SW 1271 (cell line): ENCODE measurements at places on chromosomes 7 and 10.

GRCh38 chr10:119253433-119254174 lies 46.2 kb downstream of the GRK5 start:
- peak; percentile 21 for DNase-seq

GRCh38 chr7:98232799-98233198 lies 19.2 kb downstream of the TECPR1 start:
- DNase-seq = no peak

- DNase-seq = no peak
Measured at GRCh38 chr7:132577206-132578049, 1.2 kb upstream of the PLXNA4 start.

DNA sequence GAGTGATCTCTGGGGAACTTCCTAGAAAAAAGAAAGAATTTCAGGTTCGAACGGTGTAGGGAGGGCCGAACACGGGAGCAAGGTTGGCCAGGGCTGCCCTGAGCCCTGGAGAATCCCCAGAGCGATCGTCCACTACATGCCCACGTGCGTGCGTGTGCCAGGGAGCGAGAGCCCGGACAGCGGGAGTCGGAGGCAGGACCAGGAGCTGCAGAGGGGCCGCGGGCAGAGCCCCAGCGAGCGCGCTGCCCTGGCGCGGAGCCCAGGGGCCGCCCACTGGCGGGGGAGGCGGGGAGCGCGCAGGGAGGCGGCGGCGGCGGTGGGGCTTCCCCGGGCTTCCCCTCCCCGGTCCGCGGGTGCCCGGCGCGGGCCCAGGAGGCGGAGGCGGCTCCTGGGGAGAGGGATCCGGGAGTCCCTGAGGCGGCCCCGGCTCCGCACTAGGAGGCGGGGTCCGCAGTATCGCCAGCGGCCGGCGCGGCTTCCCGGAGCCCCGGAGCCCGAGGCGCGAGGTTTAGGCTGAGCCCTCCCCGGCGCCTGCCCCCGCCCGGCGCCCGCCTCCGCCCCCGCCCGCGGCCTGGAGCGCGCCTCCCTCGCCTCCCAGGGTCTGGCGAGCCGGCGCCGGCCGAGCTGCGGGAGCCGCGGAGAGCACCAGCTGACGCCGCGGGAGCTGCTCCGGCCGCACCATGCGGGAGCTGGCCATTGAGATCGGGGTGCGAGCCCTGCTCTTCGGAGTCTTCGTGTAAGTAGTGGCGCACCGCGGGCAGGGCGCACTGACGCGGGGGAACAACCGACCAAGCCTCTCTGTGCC lies at the start of gene PLPP4:
Gene PLPP4, plus strand, starts transcription at position 602 of the 805 bp plus-strand sequence. Its CDS starts 79 bp downstream, at position 681.
- peak; percentile 4 for DNase-seq

DNA sequence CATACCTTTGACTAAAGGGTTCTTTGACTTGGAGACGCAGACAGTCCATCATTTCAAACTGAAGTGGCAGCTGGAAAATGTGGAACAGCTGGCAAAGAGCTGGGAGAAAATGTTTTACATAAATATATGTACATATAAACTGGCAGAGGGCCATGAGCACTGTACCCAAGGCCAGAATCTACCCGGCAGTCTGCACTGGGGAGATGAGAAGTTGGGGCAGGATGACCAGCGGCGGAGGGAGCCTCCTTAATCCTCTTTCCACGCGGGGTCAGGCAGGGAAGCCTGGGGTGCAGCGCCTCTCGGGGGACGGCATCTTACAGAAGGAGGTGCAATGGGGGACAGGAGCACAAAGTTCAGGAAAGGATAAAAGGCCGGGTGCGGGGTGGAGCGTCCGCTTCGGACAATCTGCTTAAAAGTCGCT lies 1.3 kb downstream of the GLI3 start:
- DNase-seq = no peak

GRCh38 chr7:98294798-98295382 lies 13.4 kb downstream of the BRI3 start:
- no peak for DNase-seq

- DNase-seq = no peak
Measured at GRCh38 chr7:85103357-85103756, 83.5 kb downstream of the SEMA3D start.

GRCh38 chr7:13411151-13411550 lies 578.3 kb downstream of the ETV1 start:
- no peak for DNase-seq

DNA sequence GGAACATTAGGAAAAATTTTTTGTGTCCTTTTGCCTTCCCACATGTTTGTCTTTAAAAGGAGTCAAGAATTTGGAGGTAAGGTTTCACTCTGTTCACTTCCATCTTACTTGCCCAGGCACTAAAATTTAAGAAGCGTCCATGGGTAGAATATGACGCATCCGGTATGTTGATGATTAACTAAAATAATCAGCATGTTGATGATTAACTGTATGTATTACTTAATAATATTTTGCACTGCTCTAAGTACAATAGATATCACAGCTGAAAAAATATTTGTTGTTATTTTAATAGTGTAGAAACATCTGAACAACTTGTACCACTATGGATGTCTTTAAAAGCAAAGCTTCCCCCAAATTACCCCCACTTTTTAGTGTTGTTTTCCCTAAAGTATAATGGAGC lies 11.5 kb downstream of the ANKRD22 start:
- no peak for DNase-seq

- no peak for DNase-seq
Measured at GRCh38 chr7:1163121-1163520, 3.1 kb upstream of the ZFAND2A start.

DNA sequence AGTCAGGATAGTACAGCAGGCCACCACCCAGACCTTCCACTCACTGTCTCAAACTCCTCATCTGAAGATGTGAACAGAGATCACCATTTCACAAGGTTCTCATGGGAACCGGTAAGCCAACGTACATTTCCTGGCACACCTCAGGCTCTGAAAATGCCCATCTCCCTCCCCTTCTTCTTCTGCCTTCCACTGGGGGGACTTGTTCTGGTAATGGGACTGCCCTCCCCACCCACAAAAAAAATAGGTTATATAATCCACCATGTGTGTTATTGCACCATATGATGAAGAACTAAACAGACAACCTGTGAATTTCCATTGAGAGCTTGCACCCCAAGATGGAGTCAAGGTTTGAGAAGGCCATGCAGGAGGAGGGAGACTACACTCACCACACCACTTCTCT lies 42.1 kb upstream of the IKZF1 start:
- DNase-seq = no peak

DNA sequence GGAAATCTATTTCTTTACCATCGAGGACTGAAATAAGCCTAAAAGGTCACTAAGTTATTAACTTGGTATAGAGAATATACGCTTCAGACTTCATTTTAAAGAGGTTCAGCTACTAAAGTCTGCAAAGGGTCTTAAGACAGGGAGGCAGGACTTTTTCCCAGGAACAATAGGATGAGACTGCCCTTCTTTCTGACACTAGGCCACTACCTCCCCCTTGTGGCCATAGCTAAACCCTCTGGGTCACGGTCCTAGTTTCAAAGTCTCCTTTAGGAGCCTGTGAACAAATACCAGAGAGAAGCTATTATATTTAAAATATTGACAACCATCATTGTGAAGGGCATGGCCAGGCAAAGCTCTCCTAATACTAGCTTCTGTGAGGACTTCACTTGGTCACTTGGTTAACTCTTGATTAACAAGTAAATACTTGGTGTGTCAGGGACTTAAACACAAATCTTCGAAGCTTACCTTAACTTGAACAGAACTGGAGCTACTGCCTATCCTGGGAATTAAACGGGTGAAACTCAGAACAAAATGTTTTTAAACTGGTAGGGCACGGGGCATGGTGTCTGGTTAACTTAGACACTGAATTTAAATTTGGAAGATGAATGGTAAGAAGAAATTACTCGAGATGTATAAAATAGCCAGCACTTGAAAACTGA lies 75.6 kb downstream of the CCDC6 start:
- no peak for DNase-seq

GRCh38 chr10:114026189-114027040 lies 17.3 kb upstream of the ADRB1 start:
- peak; percentile 93 for DNase-seq

- no peak for DNase-seq
Measured at GRCh38 chr10:91907033-91907594, 2.2 kb downstream of the FGFBP3 start.

- DNase-seq = peak; percentile 20
Measured at GRCh38 chr7:66741710-66742049, 1.1 kb downstream of the RABGEF1 start.

DNA sequence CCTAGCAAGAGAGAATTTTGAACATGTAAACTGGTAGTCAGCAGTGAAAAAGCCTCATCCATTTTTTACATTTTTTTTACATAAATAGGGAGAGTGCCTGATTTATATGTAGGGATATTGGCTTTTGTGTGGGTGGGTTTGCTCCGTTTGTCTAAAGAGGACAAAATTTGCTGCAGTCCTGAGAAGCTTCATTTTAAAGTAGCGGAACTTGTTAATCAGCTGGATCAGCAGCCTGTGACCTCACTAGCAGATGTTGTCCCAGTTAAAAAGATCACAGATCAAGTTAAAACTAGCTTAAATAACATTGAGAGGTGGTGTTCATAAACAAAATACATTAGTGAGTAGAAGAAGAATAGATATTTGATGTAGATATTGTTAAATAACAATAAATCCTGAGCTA lies 2.6 kb downstream of the ATRNL1 start:
- DNase-seq = no peak

DNA sequence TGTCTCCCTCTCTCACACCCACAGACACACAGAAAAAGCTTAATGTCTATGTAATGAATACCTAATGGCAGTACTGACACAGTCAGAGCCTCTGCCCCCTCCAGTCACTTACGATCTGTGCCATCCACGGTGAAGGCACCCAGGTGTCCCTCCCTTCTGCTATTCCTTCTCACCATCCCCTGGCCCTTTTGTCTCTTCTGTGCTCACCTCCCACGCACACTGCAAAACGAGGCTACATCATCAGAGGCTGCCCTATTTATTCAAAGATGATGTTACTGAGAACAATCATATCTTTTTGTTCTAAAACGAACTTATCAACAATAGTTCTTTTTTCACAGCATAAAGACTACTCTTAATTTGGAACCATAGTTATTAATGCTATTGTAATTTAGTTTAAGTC lies 246.9 kb upstream of the MKLN1 start:
- DNase-seq = no peak

GRCh38 chr10:20162123-20162522 lies 345.9 kb downstream of the PLXDC2 start:
- DNase-seq = no peak

GRCh38 chr10:51687296-51687695 lies 12.1 kb downstream of the CSTF2T start:
- no peak for DNase-seq

GRCh38 chr10:47098238-47098637 lies 187.0 kb downstream of the PTPN20 start:
- DNase-seq = no peak

GRCh38 chr10:121138112-121138860 lies 287.1 kb downstream of the WDR11 start:
- no peak for DNase-seq

- DNase-seq = no peak
Measured at GRCh38 chr10:104824380-104825006, 183.4 kb downstream of the SORCS3 start.

- DNase-seq = no peak
Measured at GRCh38 chr10:28738200-28738599, 60.9 kb downstream of the BAMBI start.

GRCh38 chr10:89454561-89455347 lies 40.4 kb downstream of the IFIT5 start:
- no peak for DNase-seq

- peak; percentile 4 for DNase-seq
Measured at GRCh38 chr10:95208702-95209391, 14.8 kb downstream of the ACSM6 start.

- no peak for DNase-seq
Measured at GRCh38 chr7:76217942-76218566, 16.4 kb downstream of the SRRM3 start.

DNA sequence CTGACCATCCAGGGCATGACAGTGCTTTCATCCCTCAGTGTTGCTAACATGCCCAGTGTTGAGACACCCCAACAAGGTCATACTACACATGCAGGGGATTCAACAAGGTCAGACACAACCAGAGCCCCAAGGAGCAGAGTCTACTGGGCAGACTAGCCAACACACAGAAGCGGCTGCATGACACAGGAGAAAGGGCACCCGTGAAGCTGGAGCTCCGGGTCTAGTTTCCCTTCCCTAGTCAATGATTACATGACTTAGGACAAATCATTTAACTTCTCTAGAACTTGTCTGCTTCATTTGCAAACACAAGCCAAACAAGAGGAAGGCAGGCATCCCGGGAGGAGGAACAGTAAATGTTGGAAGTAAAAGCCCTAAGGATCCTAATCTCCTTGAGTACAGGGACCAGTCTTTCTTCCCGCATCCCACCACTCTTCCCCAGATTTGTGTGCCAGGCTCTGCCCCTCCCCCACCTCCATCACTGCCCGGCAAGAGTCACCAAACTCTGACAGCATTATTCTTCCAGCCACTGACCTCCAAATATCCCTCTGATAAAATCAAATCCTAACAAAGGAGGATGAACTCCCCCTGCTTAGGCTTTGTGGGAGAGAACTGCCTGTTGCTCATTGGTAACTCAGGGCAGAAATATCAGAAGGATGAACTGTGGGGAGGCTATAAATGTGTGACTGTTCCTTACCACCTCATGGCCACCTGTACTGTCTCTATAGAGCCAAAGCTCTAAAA lies 104.3 kb downstream of the KCNMA1 start:
- DNase-seq = no peak

- no peak for DNase-seq
Measured at GRCh38 chr7:11133436-11133959, 159.8 kb downstream of the PHF14 start.

DNA sequence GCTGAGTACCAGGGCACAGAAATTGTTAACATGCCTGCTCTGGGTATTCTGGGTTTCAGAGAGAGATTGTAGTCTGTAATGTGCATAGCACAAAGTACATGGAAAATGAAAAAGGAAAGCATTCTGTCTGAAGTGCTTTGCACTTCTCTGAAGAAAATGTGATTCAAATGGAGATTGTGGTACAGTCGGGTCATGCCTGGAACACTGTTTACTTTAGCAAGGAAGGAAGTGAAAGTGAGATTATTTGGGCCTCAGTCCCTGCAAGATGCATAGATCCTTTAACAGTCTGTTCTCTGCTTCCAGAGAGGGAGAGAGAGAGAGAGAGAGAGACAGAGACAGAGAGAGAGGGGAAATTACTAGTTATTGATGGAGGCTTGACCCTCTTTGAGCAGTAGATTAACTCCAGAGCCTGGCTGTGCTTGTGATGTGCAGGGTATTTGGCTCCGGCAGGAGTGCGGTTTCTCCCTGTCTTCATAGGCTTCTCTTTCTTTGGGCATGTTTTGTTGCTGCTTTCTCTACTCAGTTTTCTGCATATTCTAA lies 5.4 kb downstream of the VWC2 start:
- no peak for DNase-seq

DNA sequence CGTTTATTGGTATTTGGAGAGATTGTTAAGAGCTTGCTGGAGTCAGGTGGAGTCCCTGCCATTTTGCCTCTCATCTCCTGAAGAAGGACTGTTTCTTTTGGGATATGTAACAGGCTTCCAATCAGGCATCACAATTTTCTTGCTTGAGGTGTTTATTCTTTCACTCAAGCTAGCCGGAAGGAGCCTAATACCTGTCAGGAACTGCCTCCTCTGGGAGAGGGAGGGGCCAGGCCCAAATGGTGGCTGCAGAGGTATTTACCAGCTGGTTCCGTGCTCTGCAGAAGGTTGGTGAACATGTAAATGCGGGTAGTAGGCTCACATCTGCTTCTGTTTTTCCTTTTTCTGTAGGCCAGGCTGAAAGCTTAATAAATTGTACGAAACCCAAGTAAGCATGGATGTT lies 114.0 kb downstream of the TCF7L2 start:
- DNase-seq = no peak
